ENCODE measurements at places on chromosomes 5 and 9.

- no peak for DNase-seq
These were observed 29.8 kb upstream of the ENHO start for GRCh38 chr9:34552606-34552981.

DNA sequence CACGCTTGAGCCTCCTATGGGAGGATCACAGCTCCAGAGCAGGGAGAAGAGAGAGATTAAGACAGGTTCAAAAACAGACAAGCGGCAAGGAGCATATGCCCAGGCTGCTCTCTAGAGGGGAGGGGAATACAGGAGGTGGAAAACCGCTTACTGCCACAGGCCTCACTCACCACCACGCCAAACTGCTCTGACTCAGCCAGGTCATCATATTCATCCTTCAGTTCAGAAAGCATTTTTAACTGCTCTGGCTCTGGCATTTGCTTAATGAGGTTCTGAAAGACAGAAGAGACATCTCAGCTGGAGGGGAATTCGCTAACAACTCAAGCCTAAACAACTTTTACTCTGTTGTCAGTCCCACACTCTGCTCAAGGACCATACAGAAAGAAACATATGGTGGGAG lies 40.1 kb downstream of the PCDHGC5 start:
- DNase-seq = no peak

DNA sequence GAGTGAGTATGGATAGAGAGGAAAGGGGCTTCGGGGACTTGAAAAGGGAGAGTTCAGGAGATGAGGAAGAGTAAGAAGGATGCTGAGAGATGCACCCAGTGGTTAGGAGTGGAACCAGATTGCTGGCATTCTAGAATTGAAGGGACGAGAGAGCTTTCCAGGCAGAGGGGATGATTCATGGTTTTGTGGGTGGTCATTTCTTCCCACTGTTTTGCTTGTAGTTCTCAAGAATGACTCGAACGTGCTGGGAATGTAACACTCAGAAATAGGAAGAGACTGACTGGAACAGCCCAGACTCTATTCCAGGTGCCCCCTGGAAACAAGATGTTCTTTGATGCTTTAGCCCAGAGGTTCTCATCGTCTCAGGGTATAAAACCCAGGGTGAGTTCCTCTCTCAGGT lies 294.2 kb downstream of the ICE1 start:
- no peak for DNase-seq

DNA sequence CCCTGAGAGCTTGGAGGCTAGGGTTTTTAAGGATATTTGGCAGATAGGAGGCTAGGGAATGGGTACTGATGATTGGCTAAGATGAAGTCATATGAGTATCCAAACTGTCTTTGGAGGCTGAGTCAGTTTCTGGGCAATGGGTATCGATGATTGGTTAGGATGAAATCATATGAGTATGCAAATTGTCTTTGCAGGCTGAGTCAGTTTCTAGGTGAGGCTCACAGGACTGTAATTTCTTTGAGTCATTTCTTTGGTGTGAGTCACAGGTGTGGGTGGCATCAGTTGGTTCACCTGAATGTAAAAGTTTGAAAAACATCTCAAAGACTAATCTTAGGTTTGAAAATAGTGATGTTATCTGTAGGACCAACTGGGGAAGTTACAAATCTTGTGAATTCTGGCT lies 1068.0 kb downstream of the NR2F1-AS1 start:
- DNase-seq = no peak

DNA sequence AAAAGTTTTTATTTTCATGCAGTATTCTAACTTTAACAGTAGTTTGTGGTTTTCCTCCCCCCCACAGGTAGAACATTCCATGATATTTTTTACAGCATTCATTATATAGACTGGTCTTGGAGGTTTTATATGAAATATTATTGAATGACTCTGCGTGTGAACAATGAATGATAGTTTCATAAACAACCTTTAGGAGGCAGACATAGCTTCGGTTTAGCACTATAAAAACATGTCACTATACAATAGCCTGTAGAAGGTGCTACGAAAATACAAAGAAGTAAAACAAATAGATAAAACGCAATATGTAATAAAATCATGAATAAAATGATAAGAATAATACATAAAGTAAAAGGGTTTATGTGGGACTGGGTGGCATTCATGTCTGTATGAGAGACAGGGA lies 8.5 kb downstream of the KLF4 start:
- DNase-seq = no peak

- no peak for DNase-seq
These were observed 32.0 kb upstream of the SPTLC1 start for GRCh38 chr9:92147030-92147851.

- no peak for DNase-seq
These were observed 698 bp upstream of the SEC24A start for GRCh38 chr5:134647750-134648424.

DNA sequence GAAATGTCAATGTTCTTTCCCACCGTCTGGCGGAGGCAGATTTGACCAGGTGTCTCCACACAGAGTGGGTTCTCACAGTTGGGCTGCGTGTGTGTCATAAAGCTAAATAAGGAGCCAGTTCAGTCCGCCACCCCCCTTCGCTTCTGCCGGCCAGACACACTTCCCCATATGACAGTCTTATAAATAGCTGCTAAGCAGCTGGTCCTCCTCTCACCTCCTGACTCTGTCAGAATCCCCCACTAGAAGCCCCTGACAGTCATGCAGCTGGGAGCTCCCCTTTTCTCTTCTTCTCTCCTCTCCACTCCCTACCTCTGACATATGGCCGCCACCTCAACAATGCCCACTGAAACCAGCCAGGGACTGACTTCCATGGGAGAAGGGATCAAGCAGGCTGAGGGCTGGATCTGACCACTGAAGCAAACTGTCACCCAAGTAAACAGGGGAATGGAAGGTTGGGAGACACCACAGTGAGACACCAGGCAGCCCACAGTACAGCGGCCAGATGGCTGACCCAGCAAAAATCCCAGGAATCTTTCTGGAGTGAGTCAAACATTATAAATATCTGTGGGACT lies 141.9 kb upstream of the EFNA5 start:
- DNase-seq = no peak

DNA sequence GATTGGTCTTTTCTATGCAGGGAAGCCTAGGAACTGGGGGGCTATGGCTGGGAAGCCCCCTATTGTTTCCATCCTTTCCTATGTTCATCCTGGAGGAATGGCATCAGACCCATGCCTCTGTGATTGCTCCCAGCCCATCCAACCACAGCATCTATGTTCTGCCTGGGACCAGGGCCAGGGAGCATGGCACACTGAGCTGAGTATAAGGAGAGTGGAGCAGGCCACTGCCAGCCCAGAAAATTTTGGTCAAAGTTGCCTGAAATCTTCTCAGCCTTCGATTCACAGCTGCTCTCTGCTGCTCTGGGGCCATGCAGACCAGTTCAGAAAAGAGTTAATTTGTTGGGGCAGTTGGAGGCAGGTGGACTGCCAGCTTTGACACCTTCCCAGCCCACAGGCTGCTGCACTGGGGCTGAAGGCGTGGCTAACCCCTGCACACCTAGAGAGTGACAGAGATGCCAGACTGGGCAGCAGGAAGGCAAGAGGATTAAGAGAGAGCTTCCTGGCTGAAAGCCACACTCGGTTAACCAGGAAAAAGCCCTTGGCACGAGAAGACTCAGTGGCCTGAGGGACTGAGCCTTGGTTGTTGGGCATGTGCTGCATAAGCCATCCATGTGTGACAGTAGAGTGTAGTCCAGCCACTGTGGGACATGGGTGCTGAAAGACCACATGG lies 12.1 kb downstream of the TGFBI start:
- no peak for DNase-seq

- no peak for DNase-seq
These were observed 61.7 kb upstream of the LIFR start for GRCh38 chr5:38618154-38618553.

GRCh38 chr5:159854916-159855315 lies 61.4 kb upstream of the ADRA1B start:
- DNase-seq = no peak

GRCh38 chr5:129431406-129431805 lies 28.7 kb upstream of the ADAMTS19 start:
- no peak for DNase-seq

DNA sequence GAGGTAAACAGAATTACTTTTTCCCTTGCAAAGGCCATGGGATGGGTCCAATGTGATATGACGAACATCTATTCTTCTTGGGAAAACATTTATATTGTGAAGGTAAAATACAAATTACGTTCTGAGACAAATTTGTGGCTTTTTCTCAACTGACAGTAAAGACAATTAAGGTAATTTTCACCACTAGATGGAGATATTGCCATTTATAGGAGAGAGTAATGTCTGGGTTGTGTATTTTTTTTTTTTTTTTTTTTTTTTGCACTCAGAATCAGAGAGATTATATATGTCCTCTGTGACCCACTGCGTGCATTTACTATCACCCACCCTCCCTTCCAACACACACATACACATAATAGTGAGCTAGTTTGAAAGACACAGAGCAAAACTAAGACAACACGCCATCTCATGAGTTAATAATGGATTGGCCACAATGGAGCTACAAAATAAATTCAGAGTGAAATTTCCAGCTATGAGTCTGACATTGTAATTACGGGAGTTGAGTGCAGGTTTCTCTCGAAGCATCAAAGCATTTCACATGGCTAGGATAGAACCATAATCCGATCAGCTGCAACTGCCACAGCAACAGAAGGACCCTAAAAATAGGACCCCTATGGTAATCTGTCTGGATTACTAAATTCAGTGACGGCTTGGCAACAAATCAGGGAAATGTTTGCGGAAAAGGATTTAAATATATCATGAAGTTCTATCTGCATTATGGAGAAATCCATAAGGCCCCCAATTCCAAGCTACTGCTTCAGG lies 49.2 kb downstream of the ANXA1 start:
- peak; percentile 49 for DNase-seq

- DNase-seq = no peak
These were observed 526.1 kb downstream of the BNC2 start for GRCh38 chr9:16344343-16344742.

GRCh38 chr5:5066276-5067186 lies 73.6 kb upstream of the ADAMTS16 start:
- no peak for DNase-seq

DNA sequence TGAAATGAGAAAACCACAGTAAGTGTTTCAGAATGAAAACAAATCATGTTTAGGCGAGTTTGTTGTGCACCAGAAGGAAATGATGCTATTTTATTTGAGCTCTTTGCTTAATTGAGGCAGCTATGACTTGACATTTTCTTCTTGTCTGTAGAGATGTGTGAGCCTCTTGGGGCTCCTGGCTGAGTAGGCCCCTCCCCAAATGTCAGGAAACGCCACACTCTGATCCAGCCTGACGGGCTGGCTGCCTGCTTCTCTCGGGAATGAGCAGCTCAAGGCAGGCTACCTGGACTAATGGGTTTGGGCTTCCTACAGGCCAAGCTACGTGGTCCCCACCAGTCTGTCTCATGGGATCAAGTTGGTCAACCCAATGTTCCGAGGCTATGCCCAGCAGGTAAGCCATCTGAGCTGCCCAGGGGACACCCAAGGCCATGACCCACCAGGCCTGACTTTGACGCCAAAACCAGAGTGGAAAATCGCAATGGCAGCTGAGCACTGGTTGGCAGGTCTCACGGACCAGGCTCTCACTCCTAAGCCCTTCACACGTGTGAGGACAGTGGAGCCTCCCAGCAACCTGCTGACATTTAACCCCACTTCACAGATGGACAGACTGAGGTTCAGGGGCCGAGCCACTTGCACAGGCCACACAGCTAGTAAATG lies 29.9 kb downstream of the USP20 start:
- no peak for DNase-seq

- DNase-seq = no peak
These were observed 23.7 kb downstream of the RXRA start for GRCh38 chr9:134349936-134350335.

DNA sequence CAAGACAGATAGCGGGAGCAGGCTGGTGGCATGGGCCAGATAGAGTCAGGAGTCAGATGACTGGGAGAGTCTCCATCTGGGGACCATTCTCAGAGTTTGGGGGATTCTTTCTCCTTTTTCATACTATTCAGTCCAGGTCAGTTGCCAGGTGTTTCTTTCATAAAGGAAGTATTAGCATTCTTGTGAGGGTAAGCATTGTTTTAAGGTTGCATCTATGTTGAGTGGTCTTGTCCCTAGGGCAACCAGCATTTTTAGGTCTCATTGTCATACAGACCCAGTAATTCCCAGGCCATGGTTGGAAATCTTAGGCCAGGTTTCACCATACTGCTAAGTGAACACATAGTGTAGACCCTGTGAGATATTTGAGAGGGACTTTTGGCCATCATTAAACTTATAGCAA lies 122.3 kb upstream of the POC5 start:
- DNase-seq = no peak

DNA sequence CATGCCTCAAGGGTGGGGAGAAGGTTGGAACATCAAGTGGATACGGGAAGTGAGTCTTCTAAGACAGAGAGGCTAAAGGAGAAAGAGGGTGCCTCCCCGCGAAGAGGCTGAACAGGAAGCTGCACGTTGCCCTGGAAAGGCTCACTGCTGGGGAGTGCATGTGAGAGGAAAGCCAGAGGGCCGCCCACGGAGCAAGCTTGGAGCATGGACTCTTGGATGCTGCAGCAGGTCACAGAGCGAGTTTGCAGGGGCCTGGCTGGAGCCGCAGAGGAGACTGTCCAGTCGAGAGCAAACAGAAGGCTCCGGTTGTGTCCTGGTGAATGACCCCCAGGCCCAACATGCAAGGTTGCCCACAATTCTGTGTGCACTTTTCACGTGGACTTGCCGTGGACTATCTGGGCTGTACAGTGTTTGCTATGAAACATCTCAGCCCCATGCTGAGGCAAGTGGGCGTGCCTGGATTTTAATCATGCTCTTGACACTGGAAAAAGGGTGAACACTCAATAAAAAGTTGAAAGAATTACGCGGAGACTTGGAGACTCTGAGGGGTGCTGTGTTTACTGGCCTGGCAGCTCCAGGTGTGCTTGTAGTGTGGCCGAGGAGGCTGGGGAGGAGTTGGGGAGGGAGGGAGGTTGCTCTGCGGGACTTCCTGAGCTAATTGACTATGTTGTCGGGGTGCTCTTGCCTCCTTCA lies 54.5 kb upstream of the GARNL3 start:
- DNase-seq = no peak

DNA sequence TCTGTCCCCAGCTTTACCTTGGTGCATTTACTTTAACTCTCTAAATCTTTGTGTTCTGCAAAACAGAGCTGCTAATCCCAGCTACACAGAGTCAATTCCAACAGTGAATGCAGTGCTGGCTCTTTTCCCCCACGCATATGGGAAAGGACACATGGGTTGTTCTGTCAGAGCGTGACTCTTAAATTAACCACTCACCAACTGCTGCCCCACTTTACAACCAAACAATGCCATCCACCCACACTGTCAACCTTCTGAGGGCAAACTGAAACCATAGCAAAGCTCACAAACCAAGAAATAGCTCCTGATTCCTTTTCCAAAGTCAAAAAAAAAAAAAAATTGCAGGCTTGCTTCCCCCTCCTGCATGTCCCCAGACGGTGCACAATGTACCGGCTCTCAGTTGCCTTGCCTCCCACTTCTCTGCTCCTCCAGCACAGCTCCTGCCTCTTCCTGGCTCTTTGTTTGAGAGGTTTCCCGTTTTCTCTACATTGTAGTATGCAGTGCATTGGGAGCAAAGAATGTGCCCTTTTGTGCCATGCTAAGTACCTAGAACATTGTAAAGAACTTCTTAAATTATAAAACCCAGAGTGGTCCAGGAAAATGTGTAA lies 151.5 kb upstream of the DAPK1 start:
- no peak for DNase-seq

Measured in NCI-H1092 (cell line).